ENCODE measurements at places on chromosomes 1 and 21. TPM values are rescaled to one million over a fixed set of nuclear protein-coding genes. Genes with fewer than 3 reads are reported as not detected.

Gene DDR2
- 8.5 TPM for total RNA-seq

Gene SPATA17
- 3.1 TPM for total RNA-seq

Gene CYYR1
- 1.9 TPM for total RNA-seq

Gene BRDT
- total RNA-seq, result not detected

Gene F11R
- total RNA-seq, result 18.8 TPM
